ENCODE measurements at places on chromosomes 7 and 10.

GRCh38 chr7:156725073-156725472 is 84.5 kb downstream of the RNF32 start:
- DNase-seq = no peak

DNA sequence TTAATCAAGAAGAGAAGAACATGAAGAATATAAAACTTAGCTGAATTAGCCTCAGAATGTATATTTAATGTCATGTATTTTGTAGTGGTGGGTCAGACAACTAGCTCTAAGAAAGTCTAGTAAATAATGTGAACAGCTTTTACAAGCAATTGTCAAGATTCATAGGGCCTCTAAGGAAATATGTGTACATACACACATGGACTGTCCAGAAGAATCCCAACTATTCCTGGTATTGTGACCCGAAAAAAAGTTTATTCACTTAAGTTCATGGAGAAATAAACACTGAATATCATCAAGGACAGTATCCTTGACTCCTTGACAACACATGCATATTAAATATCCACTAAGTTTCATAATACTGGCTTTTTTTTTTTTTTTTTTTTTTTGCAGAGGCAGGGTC is 11.4 kb upstream of the TWIST1 start:
- DNase-seq = no peak

- DNase-seq = no peak
Observed at GRCh38 chr7:130982160-130982638, 248.2 kb upstream of the KLF14 start.

GRCh38 chr10:18059826-18060559 is 80.2 kb upstream of the CACNB2 start:
- DNase-seq = no peak

GRCh38 chr10:2487921-2488320 is 579.4 kb upstream of the PFKP start:
- no peak for DNase-seq

GRCh38 chr10:78755063-78755701 is 313.6 kb upstream of the ZMIZ1 start:
- no peak for DNase-seq

DNA sequence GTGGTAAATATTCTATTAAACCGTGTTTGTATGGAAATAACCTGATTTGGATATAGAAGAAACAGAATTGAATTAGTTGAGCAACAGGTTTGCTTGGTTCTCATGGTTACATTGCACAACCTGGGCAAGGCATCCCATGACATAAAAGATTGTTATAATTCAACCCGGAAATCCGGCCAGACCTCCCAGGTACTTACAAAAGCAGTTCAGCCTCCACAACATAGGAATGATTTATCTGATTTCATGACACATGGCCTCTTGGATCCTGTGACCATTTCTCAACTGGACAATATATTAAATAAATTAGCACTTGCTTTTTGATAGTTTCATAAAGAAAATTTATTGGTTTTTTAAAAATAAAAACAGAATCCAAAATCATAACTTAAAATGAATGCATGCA is 55.1 kb upstream of the PTPN12 start:
- no peak for DNase-seq
